ENCODE measurements at places on chromosomes 11 and 22. TPM values are rescaled to one million over a fixed set of nuclear protein-coding genes. Genes with fewer than 3 reads are reported as not detected.

The SNX32 gene
- under 0.01 TPM for total RNA-seq

The PNPLA3 gene
- total RNA-seq = 1.7 TPM

The CALCA gene
- not detected for total RNA-seq

The SLC37A2 gene
- 0.57 TPM for total RNA-seq

The SDHD gene
- 142 TPM for total RNA-seq

The SLC22A8 gene
- total RNA-seq = not detected

The THRSP gene
- not detected for total RNA-seq

The FGF4 gene
- not detected for total RNA-seq

The SLC22A9 gene
- not detected for total RNA-seq

The OVOL1 gene
- not detected for total RNA-seq

The MPZL3 gene
- total RNA-seq = 6.0 TPM

The C11orf98 gene
- total RNA-seq = 29.8 TPM

The SPON1 gene
- 0.06 TPM for total RNA-seq

The MS4A15 gene
- not detected for total RNA-seq

The HTR3B gene
- not detected for total RNA-seq

The TMA7B gene
- total RNA-seq = not detected

The NLRP6 gene
- total RNA-seq = not detected

The KCNK4 gene
- total RNA-seq = not detected

The ZW10 gene
- total RNA-seq = 16.4 TPM

The ELMOD1 gene
- total RNA-seq = 0.31 TPM

The OMP gene
- total RNA-seq = 0.49 TPM

The KRTAP5-11 gene
- total RNA-seq = not detected

The ACP2 gene
- total RNA-seq = 16.4 TPM

The MISFA gene
- total RNA-seq = 0.82 TPM

The CCDC89 gene
- total RNA-seq = 0.32 TPM

The HEPACAM gene
- not detected for total RNA-seq

The NOX4 gene
- total RNA-seq = 32.3 TPM

The SIK2 gene
- total RNA-seq = 19.2 TPM

The FADS3 gene
- 310 TPM for total RNA-seq

The PAX6 gene
- total RNA-seq = 0.13 TPM

The APOBEC3H gene
- total RNA-seq = 0.19 TPM
